Stimulated activated CD4-positive, alpha-beta T cell treated with anti-CD3 and anti-CD28 coated beads, TNF-alpha, amount 100 ng/mL, for 4 hours (primary cell): ENCODE measurements at places on chromosomes 11 and 22.

DNA sequence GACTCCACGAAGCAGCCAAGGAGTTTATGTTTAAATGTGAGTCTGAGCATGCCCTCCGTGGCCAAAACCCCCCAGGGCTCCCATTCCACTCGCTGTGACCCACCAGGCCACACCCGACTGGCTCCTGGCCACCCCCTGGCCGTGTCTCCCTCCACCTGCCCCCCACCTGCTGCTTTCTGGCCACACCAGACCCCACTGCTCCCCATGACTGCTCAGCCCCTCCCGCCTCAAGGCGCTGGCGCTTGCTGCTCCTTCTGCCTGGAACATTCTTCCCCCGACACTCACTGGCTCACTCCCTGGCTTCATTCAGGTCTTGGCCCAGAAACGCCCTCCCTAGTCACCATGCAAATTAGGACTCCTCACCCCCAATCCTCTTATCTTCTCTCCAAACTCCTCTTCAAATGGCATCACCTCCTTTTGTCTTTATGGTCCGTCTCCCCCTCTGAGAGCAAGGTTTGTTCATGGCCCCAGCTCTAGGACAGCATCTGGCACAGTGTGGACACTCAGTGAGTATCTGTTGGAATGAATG lies 72.2 kb downstream of the EFCAB6 start:
- no peak for DNase-seq

GRCh38 chr11:16791191-16791961 lies 52.9 kb downstream of the C11orf58 start:
- no peak for DNase-seq

DNA sequence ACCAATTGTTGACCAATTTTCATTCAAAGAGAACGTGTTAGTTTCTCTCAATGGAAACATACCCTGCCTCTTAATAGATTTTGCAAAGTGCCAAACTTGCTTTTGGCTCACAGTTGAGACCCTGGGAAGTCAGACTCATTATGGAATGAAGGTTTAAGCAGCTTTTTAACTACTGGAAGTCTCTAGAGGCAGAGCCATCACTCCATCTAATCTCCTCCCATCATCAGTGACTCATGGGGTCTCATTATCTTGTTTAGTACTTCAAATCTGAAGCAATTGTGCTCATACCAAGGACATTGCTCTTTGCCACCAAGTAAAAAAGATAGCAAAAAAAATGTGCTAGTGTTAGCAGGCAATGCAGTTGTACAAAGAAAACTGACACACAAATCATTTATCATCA lies 537.1 kb upstream of the LRRC4C start:
- DNase-seq, result no peak

DNA sequence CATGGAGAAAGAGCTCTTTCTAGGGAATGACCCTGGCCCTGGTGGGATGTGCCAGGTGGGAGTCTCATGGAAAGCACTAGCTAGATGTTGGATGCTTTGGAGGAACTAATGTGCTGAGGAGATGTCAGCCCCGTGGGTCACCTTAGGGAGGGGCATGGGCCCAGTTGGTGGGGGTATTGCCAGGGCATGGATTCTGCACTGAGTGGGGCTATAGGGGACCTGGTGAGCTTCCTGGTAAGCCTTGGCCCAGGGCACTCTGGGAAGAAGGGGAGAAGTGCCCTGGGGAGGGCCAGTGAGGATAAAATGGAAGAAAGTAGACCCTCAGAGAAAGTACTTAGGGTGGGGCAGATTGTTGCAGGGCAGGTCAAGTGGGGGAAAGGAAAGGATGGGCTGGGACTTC lies 65.2 kb upstream of the SORL1-AS1 start:
- no peak for DNase-seq

DNA sequence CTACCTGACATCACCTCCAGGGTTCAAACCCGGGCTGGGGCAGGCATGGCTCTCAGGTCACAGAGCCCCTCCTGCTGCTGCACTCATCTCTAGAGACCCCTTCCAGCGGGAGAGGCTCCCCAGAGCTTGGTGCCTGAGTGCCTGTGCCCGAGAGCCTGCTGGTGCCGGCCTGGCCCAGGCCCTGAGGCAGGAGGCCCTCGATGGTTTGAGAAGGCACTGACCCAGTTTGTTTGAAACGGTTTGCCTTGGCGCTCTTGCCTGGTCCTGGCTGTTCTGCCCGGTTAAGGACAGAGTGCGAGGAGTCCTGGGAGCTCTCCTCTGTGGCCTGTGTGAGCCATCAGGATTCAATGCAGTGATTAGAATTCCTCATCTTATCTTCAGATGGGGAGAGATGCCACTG lies 88.9 kb downstream of the TBC1D22A start:
- no peak for DNase-seq

- DNase-seq, result no peak
These were observed 32.9 kb downstream of the MADD start for GRCh38 chr11:47302853-47303252.

DNA sequence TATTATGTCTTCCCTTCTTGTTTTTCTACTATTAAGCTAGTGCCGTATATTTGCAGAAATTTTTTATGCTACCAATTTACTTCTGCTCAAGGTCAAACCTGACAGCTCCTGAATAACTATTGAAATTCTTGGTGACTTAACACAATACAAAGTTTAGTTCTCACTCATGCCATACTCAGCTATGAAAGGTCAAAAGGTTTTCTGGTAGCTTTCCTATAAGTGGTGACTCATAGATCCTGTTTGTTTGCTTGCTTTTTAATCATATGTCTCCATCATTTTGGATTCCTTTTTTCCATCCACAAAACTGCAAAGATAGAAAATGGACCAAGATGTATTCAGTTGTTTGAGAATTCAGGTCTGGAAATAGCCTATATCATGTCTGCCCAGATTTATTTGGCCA lies 855.8 kb upstream of the LRRC4C start:
- DNase-seq, result no peak

DNA sequence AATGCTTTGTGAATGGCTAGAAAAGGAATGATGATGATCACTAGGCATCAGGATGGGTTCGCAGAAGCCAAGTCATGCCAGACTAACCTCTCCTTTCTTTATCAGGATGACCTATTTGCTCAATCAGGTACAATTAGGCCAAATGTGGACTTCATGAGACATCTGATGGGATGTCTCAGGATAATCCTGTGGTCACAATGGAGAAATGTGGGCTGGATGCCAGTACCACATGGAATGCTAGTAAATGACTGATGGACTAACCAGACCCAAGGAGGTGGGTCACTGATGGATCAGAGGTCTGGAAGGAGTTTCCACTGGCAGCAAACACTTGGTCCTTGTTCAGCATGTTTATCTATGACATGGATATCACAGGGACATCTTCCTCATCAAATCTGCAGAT lies 94.8 kb upstream of the PHOX2A start:
- DNase-seq, result no peak

DNA sequence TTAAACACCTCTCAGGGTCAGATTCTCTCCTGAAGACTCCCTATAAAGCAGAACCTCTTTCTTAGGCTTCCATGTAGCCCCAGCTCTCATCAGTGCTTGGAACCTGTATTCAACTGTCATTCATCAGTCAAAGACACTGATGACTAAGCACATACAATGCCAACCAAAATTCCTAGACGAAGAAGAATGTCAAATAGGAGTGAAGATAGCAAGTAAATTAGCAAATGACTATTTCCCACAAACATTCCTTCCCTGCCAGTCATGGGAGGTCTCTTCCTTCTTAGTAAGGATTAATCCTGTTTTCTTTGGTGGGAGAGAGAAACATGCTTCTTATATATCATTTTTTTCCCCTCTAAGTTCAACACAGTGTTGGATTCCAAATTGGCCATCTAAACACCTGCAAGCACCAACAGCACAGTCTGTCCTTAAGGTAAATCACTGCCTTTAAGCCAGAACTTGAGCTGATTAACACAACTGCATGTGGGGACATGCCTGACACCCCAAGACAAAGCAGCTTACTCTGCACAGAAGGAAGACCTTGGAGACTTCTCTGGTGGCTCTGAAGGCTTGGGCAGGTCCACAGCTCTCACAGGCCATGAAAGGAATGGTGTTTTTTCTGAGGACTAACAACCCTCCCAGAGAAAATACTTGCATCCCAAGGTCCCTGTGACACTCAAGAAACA lies 47.5 kb upstream of the ME3 start:
- no peak for DNase-seq

- no peak for DNase-seq
These were observed 49.2 kb upstream of the RAPSN start for GRCh38 chr11:47498149-47498548.

GRCh38 chr11:134339756-134340155 lies 8.0 kb downstream of the GLB1L2 start:
- no peak for DNase-seq

- DNase-seq, result no peak
These were observed 60.5 kb upstream of the FGF3 start for GRCh38 chr11:69879729-69880005.

DNA sequence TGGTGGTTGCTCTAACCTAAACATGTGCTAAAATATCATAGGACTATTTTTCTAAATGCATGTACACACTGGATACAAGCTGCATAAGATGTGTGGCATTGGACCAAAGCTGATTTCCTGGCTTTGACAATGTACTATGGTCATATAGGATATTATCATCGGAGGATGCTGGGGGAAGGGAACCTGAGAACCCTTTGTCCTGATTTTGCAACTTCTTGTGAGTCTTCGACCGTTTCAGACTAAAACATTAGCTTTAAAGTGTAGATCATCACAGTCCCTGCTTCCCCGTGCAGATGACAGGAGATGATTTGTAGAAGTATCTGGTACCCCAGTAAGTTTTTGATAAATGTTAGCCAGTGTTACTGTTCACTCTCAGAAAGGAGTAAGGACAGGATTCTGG lies 554.7 kb downstream of the MIAT start:
- DNase-seq, result no peak

GRCh38 chr22:44147821-44148574 lies 32.7 kb upstream of the PARVG start:
- no peak for DNase-seq

- DNase-seq, result no peak
These were observed 122.1 kb downstream of the CSNK2A3 start for GRCh38 chr11:11230802-11231562.

GRCh38 chr22:42645938-42646568 lies 3.1 kb downstream of the CYB5R3 start:
- no peak for DNase-seq

DNA sequence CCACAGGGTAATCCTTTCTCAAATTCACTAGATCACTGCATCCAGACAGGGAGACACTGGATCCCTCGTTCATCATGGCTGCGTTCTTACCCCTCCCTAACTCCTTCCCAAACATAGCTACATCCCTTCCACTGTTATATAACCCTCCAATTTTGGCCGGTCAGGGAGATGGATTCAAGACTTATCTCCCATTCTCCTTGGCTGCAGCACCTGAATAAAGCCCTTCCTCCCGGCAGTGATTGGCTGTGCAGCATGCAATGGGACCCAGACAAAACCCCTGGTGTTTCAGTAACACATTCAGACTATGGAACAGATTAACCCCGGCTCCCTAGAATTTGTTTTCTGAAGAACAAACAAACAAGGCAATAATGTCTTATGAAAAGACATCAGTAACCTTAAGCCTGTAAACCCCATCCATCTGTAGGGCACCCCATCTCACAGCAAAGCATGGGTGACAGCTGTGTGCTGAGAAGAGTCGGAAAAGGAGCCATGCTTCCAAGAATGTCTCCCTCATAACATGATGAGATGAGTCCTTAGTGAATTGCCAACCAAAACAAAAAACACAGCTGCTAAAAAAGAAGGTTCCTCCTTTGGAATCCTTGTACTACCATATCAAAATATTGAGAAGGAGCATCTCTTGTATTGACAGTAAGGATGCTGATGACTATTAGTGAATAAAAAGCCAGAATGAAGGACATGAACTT lies 5.0 kb downstream of the MIF start:
- DNase-seq, result no peak

DNA sequence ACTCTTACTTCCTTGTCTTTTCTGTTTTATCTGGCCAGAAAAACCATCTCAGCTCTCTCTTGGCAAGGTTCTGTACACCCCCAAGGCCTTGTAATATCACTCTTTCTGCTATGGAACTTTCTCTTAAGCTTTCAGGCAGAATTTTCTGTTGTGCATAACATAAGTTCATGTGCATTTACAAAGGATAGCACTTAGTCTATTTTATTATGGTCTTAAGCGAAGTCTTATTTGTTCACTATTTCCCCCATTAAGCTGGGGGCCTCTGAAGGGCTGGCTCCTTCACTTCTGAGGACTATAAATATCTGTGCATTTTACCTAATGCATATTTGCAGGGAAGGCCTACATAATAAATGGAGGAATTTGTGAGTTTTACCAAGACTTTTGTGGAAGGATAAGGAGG lies 1393.4 kb downstream of the FAM181B start:
- no peak for DNase-seq

- no peak for DNase-seq
These were observed 804 bp downstream of the ACER3 start for GRCh38 chr11:76861490-76861953.

DNA sequence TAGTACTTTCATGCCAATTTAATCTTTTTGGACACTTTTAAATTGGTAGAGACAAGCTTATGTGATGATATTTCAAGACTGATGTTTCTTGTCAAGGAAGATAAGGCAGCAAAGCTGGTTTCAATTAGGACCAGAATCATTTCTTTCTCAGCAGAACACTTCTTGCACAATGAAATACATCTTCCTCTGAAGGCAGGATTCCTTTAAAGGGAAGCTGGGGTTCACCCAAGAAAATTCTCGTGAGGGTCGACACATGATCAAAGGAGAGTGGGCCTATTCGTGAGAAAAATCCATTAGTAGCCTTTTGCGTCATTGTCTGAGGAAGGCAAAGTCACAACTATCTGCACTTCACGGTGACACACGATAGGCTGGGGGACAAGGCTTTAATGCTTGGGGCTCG lies 17.6 kb downstream of the TTC12 start:
- no peak for DNase-seq

- DNase-seq, result no peak
These were observed 18.9 kb upstream of the DNAJB13 start for GRCh38 chr11:73931951-73932350.

DNA sequence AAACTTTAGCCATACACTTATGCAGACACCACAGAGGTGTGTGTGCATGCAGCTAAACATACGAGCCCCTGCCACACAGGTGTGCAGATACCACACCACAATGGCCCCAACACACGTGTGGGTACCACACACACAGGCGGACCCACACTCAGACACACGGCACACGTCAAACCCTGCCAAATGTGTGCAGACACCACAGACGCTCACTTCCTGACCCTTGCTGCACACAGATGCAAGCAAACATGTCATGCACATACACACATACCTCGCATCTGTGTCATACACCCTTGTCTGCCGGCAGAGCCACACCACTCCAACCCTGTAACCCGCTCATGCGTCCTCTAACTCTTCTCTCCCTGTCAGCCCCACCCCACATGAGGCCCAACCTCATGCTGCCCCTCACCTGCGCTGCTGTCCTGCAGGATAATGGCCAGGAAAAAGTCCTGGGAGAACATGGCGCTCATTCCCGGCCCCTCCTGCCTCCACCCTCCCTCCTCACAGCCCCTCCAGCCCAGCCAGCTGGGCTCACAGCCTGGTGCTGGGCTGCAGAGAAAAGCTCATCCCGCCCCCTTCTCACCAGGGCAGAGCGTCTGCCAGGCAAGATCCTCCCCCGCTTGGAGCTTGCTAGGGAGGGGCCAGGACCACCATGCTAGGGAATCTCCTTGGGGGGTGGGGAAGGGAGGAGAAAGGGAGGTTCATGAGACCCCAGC lies 14.2 kb downstream of the SMPD1 start:
- DNase-seq, result no peak

- DNase-seq, result no peak
These were observed 84.2 kb upstream of the GALNT18 start for GRCh38 chr11:11706028-11706427.

GRCh38 chr11:128663824-128664223 lies 30.0 kb upstream of the FLI1 start:
- no peak for DNase-seq
